Esophagus muscularis mucosa (tissue), 4 donors: ENCODE measurements at places on chromosomes 4 and X. TPM values are rescaled to one million over a fixed set of nuclear protein-coding genes. Genes with fewer than 3 reads are reported as not detected.

The TMEM271 gene
- total RNA-seq: 0.34 TPM

The CT83 gene
- not detected for total RNA-seq

The TEX13D gene
- total RNA-seq: 0.66 TPM

The SOD3 gene
- total RNA-seq: 404 TPM

The GNL3L gene
- total RNA-seq: 29.6 TPM

The CRLF2 gene
- total RNA-seq: 1.3 TPM

The DNAJB14 gene
- 21.2 TPM for total RNA-seq

The DCAF4L1 gene
- 0.17 TPM for total RNA-seq

The SH3D19 gene
- 184 TPM for total RNA-seq

The GYG2 gene
- 4.6 TPM for total RNA-seq

The HERC5 gene
- 3.7 TPM for total RNA-seq

The KLHL13 gene
- total RNA-seq: 14.0 TPM

GRCh38 chrX:154325541-154325940 lies 29.9 kb downstream of the TKTL1 start:
- H3K27me3 ChIP-seq: no peaks in the 10 kb centered on the region
- H3K4me3 ChIP-seq: no peak overlapping the region
- H3K36me3 ChIP-seq: no peaks in the 10 kb centered on the region

- no peak overlapping the region for H3K27ac ChIP-seq
- H3K27me3 ChIP-seq: no peaks in the 10 kb centered on the region
- H3K4me1 ChIP-seq: no peaks in the 10 kb centered on the region
- no peak for DNase-seq
These were observed 8.7 kb upstream of the TADA2B start for GRCh38 chr4:7034262-7035081.

GRCh38 chrX:38006291-38006690 lies at the start of gene SYTL5:
TSS of gene SYTL5 (plus strand) at chrX:38006553. CDS start at chrX:38033890, 27,337 bp downstream.
- no peak for DNase-seq
- no peaks in the 10 kb centered on the region for H3K36me3 ChIP-seq
- H3K27me3 ChIP-seq: no peaks in the 10 kb centered on the region
- no peak within 1 kb of the TSS for H3K4me3 ChIP-seq

- no peaks in the 10 kb centered on the region for H3K27me3 ChIP-seq
- H3K4me1 ChIP-seq: peaks cover 8% of the 10 kb centered on the region
- H3K36me3 ChIP-seq: no peaks in the 10 kb centered on the region
- no peak overlapping the region for H3K27ac ChIP-seq
- no peak overlapping the region for H3K4me3 ChIP-seq
These were observed 71.8 kb downstream of the FAM13A start for GRCh38 chr4:88985088-88985773.

GRCh38 chr4:86999136-86999643 lies 64.4 kb downstream of the AFF1 start:
- H3K36me3 ChIP-seq: no peaks in the 10 kb centered on the region
- no peak overlapping the region for H3K4me3 ChIP-seq
- H3K4me1 ChIP-seq: peaks cover 23% of the 10 kb centered on the region

DNA sequence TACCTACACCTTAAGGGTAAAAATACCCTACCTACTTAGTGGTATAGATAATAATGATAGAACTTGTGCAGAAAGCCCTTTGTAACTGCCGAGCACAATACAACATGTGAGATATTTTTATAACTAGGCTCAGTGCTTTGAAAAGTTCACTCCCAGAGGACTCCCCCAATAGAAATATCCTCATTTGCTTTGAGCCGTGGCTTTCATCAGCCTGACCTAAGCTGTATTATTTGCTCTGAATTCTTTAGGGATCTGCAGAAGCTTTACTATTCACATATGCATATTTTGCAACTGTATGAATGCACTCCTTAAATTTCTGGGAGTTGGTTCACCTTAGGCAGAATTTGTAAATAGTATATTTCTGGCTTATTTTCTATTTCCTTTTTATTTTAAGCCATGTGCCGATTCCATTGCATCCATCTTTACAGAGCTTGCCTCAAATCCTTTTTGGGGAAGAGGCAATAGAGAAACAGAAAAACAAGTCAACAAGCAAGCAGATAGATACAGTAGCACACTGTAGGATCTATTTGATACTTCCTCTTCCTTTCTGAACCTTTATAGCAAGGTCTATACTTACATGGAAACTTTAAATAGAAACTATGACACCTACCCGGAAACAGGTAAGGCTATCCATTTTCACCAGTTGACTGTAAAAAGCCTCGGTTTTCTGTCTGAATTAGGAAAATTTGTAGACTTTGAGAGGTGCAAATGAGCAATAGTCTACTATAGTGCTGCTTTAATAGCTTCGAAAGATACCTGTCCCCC lies 242.5 kb upstream of the VCX3A start:
- no peak overlapping the region for H3K27ac ChIP-seq
- no peaks in the 10 kb centered on the region for H3K27me3 ChIP-seq
- H3K4me1 ChIP-seq: no peaks in the 10 kb centered on the region
- no peak overlapping the region for H3K4me3 ChIP-seq
- DNase-seq: no peak

DNA sequence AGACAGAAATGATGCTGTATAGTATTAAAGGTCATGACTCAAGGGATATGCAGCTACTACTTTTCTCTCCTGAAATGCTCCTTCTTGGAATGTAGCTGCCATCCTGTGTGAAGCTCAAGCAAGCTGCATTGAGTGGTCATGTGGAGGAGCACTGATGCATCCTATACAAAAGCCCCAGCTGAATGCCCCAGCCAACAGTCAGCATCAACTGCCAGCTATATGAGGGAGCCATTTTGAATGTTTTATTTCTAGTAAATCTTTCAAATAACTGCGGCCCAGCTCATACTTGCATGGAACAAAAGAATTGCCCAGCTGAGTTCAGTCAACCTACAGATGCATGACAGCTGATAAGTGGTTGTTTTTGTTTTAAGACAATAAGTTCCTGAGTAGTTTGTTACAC lies 165.0 kb upstream of the GEMIN8 start:
- H3K27me3 ChIP-seq: no peaks in the 10 kb centered on the region
- no peak for DNase-seq
- H3K4me1 ChIP-seq: no peaks in the 10 kb centered on the region
- no peak overlapping the region for H3K27ac ChIP-seq
- H3K36me3 ChIP-seq: no peaks in the 10 kb centered on the region

DNA sequence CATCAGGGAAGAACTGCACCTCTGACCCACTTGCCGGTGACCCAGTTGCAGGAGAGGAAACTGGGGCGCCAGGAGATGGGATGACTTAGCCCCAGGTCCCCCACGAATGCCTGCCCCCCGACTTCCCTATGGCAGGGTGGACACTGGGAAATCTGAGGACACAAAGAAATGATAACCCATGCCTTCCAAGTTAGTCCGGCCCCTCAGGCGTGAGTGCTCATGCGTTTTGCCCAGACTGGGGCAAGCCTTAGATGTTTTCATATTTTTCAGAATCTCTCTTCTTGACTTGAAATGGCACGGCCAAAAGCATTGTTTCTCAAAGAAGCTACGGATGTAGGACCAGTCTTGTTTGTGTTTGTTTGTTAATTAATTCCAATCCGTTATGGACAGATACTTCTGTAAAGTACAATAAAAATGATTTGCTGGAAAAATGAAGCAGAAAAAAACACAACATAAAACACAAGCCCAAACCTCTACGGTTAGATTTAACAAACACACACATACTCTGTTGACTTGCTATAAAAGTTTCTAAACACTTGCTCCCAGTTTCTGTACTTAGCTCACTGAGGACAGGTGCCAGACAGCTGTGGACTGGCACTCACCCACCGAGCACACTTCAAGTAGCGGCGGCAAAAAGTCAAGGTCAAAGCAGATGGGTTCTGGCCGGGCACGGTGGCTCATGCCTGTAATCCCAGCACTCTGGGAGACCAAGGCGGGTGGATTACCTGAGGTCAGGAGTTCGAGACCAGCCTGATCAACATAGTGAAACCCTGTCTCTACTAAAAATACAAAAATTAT lies 341.5 kb downstream of the BCOR start:
- H3K4me3 ChIP-seq: no peak overlapping the region
- peaks cover 5% of the 10 kb centered on the region for H3K27me3 ChIP-seq
- H3K4me1 ChIP-seq: peaks cover 46% of the 10 kb centered on the region
- peak overlapping the region; percentile 81 for H3K27ac ChIP-seq
- DNase-seq: no peak

- H3K4me1 ChIP-seq: no peaks in the 10 kb centered on the region
- H3K4me3 ChIP-seq: no peak overlapping the region
- no peaks in the 10 kb centered on the region for H3K36me3 ChIP-seq
- no peaks in the 10 kb centered on the region for H3K27me3 ChIP-seq
- DNase-seq: no peak
These were observed 394.2 kb downstream of the ANKRD50 start for GRCh38 chr4:124318292-124318691.

DNA sequence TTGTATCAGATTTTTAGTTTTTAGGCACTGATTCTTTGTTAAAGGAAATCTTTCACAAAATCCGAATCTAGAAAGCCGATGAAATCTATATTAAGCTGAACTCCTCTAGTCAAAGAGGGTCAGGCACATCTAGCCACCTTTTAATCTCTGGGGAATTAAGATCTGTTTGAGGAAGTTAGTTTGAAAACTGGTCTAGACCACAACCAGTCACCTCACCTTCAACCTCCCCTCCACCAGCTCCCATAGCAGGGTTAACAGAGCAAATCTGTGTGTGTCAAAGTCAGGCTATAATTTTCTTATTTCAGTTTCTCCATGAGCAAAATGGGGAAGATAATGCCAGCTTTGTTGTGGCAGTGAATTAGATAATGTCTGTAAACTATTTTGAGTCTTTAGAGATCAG lies 110.0 kb upstream of the IGFBP7 start:
- DNase-seq: no peak
- no peaks in the 10 kb centered on the region for H3K27me3 ChIP-seq
- H3K27ac ChIP-seq: no peak overlapping the region
- H3K4me1 ChIP-seq: no peaks in the 10 kb centered on the region
- H3K4me3 ChIP-seq: no peak overlapping the region

DNA sequence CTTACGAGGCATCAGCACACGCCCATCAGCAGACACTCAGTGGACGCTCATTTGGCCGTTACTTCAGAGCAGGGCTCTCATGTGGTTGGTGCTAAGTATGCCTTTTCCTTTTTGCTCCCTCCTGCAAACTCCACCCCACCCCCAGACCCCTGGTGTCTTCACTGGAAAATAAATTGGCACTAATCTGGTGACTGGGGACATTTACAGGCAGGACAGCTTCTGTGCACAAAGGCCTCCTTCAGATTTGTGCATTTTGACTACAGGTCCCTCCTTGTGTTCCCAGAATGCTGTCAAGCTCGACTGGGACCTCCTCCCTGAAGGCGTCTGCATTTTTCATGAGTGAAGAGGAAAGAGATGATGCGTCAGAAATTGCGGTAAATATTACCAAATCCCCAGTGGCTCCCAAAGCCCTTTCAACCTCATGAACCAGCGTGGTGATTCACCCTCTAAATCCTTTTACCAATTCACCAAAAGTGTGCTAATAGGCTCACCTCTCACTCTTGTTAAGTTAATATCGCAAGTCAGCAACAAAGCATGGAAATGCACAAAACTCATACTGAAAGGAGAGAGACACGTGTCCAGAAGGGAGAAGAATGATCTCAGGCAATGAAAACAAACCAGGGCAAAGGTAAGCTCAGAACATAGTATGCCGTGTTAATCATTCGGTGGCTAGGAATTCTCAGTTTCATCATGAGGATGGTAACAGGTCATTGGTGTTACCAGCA lies 119.0 kb downstream of the NKX6-1 start:
- no peaks in the 10 kb centered on the region for H3K27me3 ChIP-seq
- no peak for DNase-seq
- no peaks in the 10 kb centered on the region for H3K4me1 ChIP-seq

- H3K36me3 ChIP-seq: no peaks in the 10 kb centered on the region
- no peak overlapping the region for H3K4me3 ChIP-seq
- no peaks in the 10 kb centered on the region for H3K4me1 ChIP-seq
- DNase-seq: no peak
These were observed 256.1 kb downstream of the THOC2 start for GRCh38 chrX:123476611-123477219.

GRCh38 chr4:105248613-105249012 lies 101.9 kb downstream of the TET2 start:
- no peak overlapping the region for H3K4me3 ChIP-seq
- no peaks in the 10 kb centered on the region for H3K27me3 ChIP-seq
- H3K27ac ChIP-seq: no peak overlapping the region
- H3K4me1 ChIP-seq: no peaks in the 10 kb centered on the region
- no peak for DNase-seq
- H3K36me3 ChIP-seq: peaks cover 11% of the 10 kb centered on the region

- H3K27me3 ChIP-seq: peaks cover 52% of the 10 kb centered on the region
- no peak overlapping the region for H3K27ac ChIP-seq
- H3K4me1 ChIP-seq: peaks cover 16% of the 10 kb centered on the region
- peak overlapping the region; percentile 38 for H3K4me3 ChIP-seq
- H3K36me3 ChIP-seq: no peaks in the 10 kb centered on the region
These were observed 62.1 kb downstream of the RHOXF2B start for GRCh38 chrX:120015145-120016067.

- H3K27ac ChIP-seq: peak overlapping the region; percentile 95
- no peaks in the 10 kb centered on the region for H3K27me3 ChIP-seq
- no peak for DNase-seq
- peaks cover 17% of the 10 kb centered on the region for H3K4me1 ChIP-seq
- H3K4me3 ChIP-seq: peak overlapping the region; percentile 100
These were observed 404 bp downstream of the PPP2R3B start for GRCh38 chrX:386239-386767.

DNA sequence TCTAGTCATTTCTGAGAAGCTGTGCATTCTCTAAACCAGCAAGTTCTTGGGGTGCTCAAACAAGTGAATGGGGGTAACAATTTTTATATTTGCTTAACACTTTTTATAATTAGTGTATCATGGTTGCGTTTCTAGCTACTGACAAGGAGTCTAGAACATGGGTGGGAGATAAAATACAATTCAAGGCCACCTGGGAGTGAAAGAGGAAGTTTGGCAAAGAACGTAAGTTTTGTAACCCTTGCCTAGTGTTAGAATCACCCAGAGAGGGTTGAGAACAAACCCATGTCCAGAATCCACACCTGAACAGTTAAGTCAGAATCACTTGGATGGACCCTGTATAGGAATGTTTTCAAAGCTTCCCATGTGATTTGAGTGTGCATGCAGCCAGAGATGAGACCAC lies 92.7 kb downstream of the AFF2 start:
- H3K27me3 ChIP-seq: no peaks in the 10 kb centered on the region
- DNase-seq: no peak
- H3K4me3 ChIP-seq: no peak overlapping the region
- no peak overlapping the region for H3K27ac ChIP-seq

GRCh38 chr4:182711211-182711610 lies 206.0 kb downstream of the DCTD start:
- H3K4me1 ChIP-seq: no peaks in the 10 kb centered on the region
- no peaks in the 10 kb centered on the region for H3K36me3 ChIP-seq
- no peak overlapping the region for H3K4me3 ChIP-seq

- no peak overlapping the region for H3K27ac ChIP-seq
- DNase-seq: no peak
- no peaks in the 10 kb centered on the region for H3K36me3 ChIP-seq
- H3K27me3 ChIP-seq: no peaks in the 10 kb centered on the region
- H3K4me1 ChIP-seq: no peaks in the 10 kb centered on the region
These were observed 8.6 kb downstream of the SRPX start for GRCh38 chrX:38211891-38212635.
